ENCODE measurements at places on chromosomes 12 and 14.
A peak's percentile ranks its signal among the peaks of the same experiment; 100 is the strongest.

DNA sequence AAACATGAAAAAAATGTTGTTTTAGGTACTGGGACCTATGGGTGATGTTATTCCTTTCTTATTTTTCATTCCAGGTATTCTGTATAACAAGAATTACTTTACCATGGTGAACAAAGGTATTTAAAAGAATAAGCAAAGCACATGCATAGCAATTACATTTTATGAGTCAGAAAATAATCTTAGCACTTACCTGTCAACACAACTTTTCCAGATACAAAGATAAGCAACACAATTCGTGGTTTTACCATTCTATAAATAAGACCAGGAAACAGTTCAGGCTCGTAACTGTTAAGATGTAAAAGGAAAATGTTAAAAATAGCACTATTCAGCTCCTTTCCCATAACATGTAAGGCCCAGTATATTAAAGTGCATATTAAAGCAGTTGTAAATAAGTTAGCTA is 12.3 kb upstream of the ATG14 start:
- no peak for DNase-seq

- DNase-seq: peak; percentile 37
Measured at GRCh38 chr12:13582421-13582820, 385.9 kb downstream of the EMP1 start.

DNA sequence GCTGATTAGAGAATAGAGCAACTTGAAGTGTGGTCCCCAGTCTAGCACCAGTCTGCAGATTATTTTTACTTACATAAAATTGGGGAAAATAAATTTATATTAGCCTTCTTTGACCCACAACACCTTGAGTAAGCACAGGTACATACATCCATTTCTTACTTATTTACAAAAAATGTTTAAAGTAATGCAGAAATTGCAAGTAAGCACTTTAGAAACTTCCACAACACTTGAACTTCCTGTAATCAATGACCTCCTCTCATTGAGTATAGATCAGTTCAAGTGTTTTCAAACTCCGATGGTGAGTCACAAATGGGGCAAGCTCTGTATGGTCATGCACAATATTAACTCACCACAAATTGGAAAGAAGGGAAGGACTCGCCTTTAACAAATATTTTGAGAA is 83.3 kb downstream of the KIF21A start:
- DNase-seq: no peak

GRCh38 chr14:89617481-89618329 is 200.7 kb upstream of the FOXN3 start:
- DNase-seq: peak; percentile 66
